Stimulated activated CD4-positive, alpha-beta T cell treated with anti-CD3 and anti-CD28 coated beads, Interleukin-4, amount 100 ng/mL, for 4 hours (primary cell): ENCODE measurements at places on chromosomes 3 and 15.

- no peak for DNase-seq
These were observed 364.9 kb downstream of the NAALADL2 start for GRCh38 chr3:175224051-175224450.

GRCh38 chr15:76223521-76223920 is 87.7 kb downstream of the ETFA start:
- no peak for DNase-seq

- no peak for DNase-seq
These were observed 17.1 kb upstream of the XIRP1 start for GRCh38 chr3:39209329-39209970.

GRCh38 chr3:196619223-196619622 is 20.3 kb upstream of the NRROS start:
- no peak for DNase-seq

- no peak for DNase-seq
These were observed 29.4 kb upstream of the DUSP7 start for GRCh38 chr3:52085681-52086282.

- no peak for DNase-seq
These were observed 22.6 kb downstream of the GUCA1C start for GRCh38 chr3:108931035-108931434.

DNA sequence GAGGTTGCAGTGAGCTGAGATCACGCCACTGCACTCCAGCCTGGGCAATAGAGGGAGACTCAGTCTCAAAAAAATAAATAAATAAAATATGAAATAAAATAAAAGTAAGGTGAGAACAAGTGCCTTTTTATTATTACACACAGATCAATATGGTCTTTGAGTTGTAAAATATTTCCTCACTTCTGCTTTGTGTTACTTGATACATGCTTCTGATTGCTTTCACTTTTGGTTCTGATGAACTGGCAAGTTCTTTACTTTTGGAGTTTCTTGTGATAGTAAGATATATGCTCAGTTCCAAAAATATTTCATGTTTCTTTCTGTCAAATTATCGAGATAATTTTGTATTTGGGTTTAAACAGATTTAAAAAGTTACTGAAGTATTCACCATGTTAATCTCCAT is 16.6 kb upstream of the GYG1 start:
- no peak for DNase-seq
